ENCODE measurements at places on chromosomes 7 and 10.

DNA sequence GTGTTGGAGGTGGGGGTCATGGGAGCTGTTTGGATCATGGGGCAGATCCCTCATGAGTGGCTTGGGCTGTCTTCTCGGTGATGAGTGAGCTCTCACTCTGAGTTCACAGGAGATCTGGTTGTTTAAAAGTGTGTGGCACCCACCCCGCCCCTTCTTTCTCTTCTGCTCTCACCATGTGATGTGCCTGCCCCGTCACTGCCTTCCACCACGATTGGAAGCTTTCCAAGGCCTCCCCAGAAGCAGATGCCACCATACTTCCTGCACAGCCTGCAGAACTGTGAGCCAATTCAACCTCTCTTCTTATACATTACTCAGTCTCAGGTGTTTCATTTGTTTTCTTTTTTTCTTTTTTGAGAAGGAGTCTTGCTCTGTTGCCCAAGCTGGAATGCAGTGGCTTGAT lies 170.0 kb downstream of the PTPN20 start:
- no peak for DNase-seq

DNA sequence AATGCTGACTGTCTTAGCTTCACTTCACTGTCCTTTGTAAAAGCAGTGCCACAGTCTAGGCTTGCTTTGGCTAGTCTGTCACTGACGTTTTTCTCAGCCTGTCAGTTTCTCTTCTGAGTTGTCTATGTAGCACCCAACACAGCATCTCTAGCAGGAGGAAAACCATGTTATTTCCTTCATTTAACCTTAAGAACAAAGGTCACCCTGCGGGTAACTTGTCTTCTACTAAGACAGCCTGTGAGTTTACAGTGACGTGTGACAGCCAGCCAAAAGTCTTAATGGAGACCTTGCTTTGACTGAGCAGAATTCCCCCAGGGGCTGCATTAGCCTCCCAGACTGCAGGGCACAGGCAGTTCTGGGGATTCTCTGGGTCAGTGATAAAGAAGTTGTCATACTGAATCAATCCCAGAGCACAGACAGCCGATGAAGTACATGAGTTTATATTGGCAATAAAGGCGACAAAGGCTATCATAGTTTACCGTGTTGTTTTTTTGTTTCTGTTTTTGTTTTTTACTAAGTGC lies 296.0 kb upstream of the KIAA1217 start:
- DNase-seq: no peak

GRCh38 chr10:72834183-72834825 lies 59.2 kb upstream of the OIT3 start:
- DNase-seq: no peak

GRCh38 chr10:71832967-71833366 lies 18.1 kb downstream of the PSAP start:
- no peak for DNase-seq

DNA sequence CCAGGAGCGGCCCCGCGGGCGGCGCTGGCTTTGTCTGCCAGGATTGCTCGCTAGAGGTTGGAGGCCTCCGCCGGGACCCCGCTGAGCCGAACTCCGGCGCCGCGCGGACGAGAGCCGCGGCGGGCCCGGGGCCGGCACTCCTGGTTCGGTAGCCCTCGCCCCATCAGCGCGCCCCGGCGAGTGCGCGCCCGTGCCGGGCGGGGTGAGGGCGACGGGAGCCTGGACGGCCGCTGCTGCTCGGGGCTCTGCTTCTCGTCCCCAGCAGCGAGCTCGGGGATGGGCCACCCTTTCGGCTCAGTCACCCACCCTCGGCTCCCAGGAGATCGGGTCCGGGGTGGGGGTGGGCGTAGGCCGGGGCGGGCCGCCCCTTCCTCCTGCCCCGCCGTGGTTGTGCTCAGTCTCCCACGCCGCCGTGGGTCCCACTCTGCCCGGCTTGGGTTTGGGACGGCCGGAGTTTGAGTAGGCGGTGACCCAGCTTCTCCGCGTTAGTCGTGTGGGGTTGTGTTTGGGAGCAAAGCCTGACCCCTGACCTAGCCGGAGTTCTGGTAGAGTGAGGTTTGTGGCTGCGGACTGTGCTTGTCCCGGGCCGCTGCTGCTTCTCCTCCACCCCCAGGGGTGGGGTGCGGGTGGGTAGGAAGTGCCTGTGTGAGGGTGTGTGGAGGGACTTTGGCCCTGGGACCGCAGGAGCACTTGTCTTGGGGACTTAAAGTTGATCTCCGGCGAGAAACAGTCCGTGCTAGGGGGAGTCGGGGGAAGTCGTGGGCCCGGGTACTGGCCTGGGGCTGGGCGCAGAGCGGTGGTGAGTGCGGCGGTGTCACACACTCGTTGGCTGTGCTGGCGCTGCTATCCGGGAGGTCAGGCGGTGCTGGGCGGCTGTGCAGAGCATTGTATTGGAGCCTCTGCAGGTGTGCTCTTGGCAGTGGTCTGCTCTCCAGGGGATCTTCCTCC lies 677 bp downstream of the TSPAN14 start:
- no peak for DNase-seq

GRCh38 chr10:127441350-127442219 lies 107.5 kb upstream of the NPS start:
- DNase-seq: no peak

- DNase-seq: peak; percentile 85
Observed at GRCh38 chr10:101694674-101695403, at the start of gene FBXW4. TSS of gene FBXW4 (minus strand) at chr10:101695170. CDS start at chr10:101695105, 65 bp downstream.

GRCh38 chr10:12380999-12381398 lies 31.7 kb downstream of the CAMK1D start:
- DNase-seq: no peak

DNA sequence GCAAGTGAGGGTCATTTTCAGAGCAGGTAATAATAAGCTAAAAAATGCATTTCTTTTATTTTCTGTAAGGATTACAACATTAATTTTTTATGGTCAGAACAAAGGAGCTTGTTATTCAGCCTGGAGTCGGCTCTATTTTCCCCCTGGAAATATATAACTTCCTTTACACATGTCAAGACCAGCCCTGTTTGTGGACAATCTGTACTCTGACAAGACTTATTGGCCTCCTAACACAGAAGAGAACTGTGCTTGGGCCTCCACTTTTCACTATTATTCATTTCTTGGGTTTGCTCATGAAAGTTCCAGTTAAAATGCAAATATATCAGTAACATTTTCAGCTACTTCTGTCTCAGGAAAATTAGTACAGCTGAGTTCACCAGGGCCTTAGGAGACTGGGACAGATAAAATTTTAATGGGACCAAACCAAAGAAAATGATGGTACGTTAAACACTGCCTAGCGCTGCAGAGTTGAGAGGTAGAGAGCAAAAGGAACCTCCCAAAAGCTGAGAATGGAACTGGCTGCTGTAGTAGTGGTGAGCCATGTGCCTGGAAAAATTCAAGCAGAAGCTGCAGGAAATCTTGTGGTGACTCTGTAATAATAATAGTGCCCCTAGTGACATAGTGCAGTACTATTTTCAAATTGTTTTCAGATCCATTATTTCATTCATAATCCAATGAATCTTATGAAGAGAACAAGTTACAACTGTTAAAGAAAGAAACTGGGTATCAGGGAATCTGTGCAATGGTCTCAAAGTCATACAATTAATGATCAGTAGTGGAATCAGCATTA lies 227.2 kb upstream of the KIAA1217 start:
- no peak for DNase-seq

DNA sequence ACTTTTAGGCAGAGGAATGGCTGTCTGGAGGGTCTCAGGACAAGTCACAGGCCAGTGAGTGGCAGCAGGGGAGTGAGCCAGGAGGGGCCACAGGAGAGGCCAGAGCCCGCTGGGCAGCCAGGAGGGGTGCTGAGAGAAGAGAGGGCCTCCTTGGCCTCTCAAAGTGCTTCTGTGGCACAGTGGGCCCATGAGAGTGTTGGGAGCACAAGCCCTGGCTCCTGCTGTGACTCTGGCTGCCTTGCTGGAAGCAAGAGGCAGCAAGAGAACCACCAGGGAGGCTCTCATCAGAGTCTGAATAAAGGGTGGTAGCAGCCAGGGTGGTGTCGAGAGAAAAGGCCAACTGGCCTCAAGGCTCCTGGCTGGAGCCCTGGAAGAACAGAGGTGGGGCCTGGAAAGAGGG lies 91.1 kb downstream of the VOPP1 start:
- DNase-seq: no peak

DNA sequence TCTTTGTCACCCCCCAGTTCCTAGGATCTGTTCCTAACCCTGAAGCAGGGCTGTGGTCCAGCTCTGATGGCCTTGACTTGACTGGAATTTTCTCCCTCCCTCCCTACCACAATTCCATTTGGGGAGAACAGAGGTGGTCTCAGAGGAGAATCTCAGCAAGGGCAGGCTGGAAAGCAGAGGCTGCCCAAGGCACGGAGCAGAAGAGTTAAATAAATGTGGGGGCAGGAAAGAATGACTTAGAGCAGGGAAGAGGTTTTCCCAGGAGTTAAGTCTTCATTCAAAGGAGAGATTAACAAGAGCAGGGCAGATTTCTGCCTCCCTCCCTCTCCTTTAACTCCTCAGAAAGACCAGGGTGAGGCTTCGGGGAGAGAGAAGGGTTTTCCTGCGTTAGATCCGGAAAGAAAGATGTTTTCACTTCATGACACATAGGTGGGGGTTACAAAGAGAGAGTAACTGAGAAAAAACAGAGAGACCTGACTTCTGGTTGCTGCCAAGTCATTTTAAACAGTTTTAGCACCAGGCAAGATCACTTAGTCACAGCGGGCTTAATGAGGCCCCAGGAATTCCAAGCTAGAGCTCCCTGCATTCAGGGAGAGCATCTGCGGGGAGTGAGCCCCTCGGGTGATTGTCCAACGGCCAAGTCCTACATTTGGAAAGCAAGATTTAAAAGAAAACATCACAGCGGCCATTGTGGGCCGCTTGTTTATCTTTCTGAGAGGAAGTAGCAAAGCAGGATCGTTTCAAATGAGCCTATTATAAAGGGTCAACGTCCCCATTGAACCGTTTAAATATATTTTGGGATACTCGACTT lies 78.7 kb downstream of the ARHGAP22 start:
- DNase-seq: peak; percentile 3

GRCh38 chr7:102042016-102042656 lies 224.7 kb downstream of the CUX1 start:
- no peak for DNase-seq

DNA sequence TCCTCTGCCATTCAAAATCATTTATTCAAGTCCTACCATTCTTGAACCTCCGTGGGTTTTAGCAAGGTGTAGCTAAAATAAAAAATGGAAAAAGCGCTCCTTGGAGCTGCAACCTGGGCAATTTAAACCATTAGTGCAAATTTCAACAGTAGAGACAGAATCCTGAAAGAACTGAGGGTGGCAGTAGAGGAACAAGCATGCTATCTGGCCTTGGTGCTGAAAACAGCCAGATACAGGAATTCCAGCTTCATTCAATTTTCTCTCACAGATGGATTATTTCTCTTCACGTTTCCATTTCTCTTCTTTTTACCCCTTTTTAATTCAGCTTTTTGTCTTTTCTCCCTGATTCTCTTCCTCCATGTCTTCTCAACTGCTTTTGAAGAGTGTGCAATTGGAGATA lies 77.7 kb downstream of the OTUD1 start:
- no peak for DNase-seq

DNA sequence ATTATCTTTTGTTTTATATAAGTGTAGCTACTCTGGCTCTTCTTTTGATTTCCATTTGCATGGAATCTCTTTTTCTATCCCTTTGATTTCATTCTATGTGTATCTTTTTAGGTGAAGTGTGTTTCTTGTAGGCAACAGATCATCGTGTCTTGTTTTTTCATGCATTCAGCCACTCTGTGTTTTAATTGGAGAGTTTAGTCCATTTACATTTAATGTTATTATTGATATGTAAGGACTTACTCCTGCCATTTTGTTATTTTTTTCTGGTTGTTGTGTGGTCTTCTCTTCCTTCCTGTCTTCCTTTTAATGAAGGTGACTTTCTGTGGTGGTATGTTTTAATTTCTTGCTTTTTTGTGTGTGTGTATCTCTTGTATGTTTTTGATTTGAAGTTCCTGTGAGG lies 81.6 kb downstream of the BBS9 start:
- no peak for DNase-seq

GRCh38 chr7:155745737-155746136 lies 66.5 kb downstream of the SHH start:
- DNase-seq: no peak

All from activated CD8-positive, alpha-beta memory T cell treated with anti-CD3 and anti-CD28 coated beads, Interleukin-2, amount 50 U/mL, for 48 hours (primary cell).